ENCODE measurements at places on chromosomes 5 and 9.

- no peak for DNase-seq
Measured at GRCh38 chr5:181200816-181201215, 4.2 kb downstream of the TRIM7 start.

- DNase-seq, result no peak
Measured at GRCh38 chr5:143154510-143155370, 248.7 kb downstream of the NR3C1 start.

DNA sequence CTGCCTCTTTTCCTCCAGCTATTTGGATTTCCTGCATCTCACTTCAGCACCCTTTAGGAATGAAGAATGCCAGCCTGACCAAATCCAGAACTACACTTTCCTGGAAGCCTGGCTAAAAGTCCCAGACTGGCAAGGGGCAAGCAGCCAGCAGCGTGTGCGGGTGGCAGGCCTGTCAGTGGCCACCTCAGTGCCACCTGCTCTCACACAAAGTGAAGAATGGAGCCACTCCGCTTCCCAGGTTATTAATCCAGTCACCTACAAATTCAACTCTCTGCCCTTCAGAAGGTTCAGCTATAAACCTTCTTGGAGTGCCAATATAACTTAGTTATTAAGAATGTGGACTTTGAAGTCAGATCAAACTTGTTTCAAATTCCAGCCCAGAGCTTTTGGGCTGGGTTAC is 6.7 kb upstream of the ALDOB start:
- no peak for DNase-seq

GRCh38 chr9:133928248-133928764 is 63.8 kb downstream of the VAV2 start:
- no peak for DNase-seq

DNA sequence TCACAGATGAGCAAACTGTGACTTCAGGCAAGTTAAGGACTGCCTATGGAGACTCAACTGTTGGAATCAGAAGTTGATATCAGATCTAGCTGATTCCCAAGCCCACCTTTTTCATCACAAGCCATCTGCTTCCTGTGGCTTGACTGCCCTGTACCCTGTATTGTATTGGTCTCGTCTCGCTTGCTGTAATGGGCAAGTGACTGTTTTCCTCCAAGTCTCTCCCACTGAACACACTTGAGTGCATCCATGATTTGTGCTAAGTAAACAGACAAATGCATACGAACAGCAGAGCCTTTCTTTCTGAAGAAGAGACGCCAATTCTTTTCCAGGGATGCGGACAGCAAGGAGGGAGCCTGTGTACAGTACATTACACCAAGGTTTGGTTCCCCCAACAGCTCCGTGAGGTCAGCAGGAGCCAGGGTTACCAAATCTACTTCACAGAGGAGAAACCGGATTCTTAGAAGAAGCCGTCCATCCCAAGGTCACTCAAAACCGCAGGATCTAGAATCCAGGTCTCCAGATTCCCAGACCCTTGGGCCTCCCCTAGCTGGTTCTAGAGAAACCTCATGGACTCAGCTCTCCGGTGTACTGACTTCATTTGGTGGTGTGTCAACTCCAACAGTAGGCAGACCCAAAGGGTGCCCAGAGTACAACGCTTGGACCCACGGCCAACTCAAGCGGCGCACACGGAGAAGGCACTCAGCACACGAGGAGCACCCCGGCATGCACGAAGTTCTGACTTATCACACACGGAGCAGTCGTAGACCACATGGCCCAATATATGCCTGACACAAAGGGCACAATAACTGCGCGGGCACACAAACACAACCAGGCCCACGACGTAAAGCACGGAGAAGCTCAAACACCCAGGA is 1.1 kb downstream of the BAG1 start:
- DNase-seq, result peak; percentile 16

DNA sequence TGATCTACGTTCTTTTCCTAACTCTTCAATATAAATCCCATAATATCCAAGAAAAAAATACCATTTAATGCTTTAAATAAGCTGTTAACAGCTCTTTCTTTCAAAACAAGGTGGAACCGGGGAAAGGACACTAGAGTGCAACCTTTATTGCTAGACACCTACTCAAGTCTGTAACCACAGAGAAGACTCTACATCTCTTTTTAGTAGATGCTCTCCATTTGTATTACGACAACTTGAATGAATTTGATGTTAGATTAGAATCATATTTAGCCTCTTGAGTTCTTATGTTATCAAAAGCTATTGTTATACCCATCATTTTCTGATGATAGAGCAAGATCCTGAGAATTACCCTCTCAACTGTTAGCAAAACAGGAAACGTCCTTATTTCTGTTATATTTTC is 246.3 kb downstream of the MLLT3 start:
- DNase-seq, result no peak

DNA sequence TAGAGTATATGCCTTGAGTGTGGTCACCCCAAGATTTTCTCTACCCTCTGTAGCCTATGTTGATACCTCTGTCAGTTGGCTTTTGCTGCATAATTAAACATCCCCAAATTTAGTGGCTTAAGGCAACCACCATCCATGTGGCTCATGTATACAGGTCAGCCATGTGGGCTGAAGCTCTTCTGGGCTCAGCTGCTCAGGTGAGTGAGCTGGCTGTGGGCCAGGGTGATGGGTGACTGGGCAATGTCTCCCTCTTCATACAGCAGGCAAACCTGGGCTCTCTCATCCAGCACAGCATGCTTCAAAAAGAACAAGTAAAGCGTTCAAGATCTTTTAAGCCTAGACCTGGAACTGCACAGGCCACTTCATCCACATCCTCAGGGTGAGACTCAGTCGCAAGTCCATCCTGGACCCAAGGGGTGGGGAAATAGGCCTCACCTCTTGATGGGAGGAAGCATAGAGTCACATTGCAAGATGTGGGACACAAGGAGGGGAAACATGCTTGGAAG is 188.2 kb upstream of the TAS2R1 start:
- no peak for DNase-seq

GRCh38 chr9:77063645-77064285 is 44.3 kb downstream of the FOXB2 start:
- DNase-seq, result no peak

DNA sequence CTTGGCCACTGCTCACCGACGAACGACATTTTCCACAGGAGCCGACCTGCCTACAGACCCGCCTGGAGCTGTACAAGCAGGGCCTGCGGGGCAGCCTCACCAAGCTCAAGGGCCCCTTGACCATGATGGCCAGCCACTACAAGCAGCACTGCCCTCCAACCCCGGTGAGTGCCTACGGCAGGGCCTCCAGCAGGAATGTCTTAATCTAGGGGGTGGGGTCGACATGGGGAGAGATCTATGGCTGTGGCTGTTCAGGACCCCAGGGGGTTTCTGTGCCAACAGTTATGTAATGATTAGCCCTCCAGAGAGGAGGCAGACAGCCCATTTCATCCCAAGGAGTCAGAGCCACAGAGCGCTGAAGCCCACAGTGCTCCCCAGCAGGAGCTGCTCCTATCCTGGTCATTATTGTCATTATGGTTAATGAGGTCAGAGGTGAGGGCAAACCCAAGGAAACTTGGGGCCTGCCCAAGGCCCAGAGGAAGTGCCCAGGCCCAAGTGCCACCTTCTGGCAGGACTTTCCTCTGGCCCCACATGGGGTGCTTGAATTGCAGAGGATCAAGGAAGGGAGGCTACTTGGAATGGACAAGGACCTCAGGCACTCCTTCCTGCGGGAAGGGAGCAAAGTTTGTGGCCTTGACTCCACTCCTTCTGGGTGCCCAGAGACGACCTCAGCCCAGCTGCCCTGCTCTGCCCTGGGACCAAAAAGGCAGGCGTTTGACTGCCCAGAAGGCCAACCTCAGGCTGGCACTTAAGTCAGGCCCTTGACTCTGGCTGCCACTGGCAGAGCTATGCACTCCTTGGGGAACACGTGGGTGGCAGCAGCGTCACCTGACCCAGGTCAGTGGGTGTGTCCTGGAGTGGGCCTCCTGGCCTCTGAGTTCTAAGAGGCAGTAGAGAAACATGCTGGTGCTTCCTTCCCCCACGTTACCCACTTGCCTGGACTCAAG is 1.5 kb downstream of the CSF2 start:
- no peak for DNase-seq

DNA sequence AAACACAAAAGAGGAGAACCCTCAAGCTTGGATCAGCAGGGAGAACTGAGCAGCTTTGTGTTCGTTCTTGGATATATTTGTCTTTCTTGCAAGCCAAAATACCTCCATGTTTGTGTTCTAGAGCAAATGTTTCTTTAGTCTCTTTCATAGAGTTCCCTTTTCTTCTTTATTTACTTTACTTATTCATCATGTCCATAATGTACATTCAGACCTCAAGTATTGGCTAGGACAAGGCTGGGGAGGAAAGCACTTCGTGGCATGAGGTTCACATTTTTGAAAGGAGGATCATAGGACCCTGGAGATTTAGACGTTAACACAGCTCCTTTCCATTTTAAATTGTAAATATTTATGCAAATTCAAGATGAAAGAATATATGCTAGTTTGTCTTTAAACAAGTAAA is 590.2 kb upstream of the MEF2C start:
- DNase-seq, result no peak

DNA sequence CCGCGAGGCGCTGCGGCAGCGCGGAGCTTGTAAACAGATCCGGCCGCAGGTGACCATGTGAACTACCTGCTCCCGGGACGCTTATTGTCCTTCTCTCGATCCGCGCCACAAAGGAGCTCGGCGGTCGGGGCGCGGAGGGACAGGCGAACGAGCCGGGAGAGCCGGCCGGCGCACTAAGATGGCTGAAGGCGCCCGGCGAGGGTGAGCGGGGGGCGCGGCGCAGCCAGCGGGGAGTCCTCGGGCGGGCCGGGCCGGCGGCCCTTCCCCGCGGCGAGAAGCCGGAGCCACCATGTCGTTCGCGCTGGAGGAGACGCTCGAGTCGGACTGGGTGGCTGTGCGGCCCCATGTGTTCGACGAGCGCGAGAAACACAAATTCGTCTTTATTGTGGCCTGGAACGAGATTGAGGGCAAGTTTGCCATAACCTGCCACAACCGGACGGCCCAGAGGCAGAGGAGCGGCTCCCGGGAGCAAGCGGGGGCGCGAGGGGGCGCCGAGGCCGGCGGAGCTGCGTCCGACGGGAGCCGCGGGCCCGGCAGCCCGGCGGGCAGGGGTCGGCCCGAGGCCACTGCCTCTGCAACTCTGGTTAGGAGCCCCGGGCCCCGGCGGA is 535 bp downstream of the JMY start:
- no peak for DNase-seq

GRCh38 chr5:96924016-96924443 is 11.8 kb upstream of the LNPEP start:
- no peak for DNase-seq

GRCh38 chr5:173094012-173094661 is 38.0 kb downstream of the CREBRF start:
- no peak for DNase-seq

DNA sequence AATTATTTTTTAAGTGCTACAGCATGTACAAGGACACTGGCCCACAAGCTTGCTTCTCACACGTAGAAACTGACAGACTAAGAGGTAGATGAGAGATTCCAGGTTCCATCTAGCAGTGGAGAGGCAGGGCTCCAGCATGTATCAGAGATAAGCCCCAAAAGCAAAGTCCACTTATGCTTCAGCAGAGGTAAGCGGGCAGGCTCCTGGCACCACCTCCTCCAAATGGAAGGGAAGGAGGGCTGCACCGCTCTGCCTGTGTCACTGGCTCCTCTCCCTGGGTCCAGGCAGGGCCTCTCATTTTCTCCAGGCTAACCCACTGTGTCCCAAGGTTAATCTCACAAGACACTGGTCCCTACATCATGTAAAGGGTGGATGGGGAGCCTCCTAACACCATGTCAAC is 15.9 kb downstream of the GRHPR start:
- DNase-seq, result no peak

- no peak for DNase-seq
Measured at GRCh38 chr5:159819591-159820411, 96.5 kb upstream of the ADRA1B start.

- DNase-seq, result no peak
Measured at GRCh38 chr5:128271859-128272464, 188.4 kb downstream of the SLC12A2 start.

DNA sequence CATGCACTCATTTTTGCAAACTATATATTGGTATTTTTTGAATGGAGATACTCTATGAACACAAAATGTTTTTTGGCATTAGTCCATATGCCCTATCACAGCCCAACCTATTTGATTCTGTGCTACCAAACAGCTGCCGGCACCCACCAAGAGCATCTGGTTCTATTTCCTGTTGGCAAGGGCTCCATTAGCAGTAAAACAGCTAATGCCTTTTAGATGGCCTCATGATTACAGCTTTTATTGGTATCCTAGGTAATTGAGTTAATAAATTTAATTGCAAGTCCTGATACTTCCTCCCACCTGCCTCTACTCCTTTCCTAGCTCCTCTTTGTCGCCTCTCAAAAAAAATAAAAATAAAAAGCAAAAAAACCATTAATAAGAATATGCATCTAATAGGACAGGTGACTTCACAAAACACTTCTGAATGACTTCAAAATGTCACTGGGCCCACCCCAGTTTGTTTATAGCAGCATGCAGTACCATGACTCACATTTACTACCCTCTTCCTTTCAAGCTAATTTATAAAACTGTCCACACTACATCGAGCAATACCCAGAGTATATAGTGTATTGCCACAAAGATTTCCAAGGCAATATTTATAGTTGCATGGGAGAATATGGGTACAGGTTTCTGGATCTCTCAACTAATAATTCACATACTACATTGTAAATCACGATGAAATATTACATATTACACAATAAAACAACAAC is 620.4 kb downstream of the SLCO4C1 start:
- DNase-seq, result no peak

DNA sequence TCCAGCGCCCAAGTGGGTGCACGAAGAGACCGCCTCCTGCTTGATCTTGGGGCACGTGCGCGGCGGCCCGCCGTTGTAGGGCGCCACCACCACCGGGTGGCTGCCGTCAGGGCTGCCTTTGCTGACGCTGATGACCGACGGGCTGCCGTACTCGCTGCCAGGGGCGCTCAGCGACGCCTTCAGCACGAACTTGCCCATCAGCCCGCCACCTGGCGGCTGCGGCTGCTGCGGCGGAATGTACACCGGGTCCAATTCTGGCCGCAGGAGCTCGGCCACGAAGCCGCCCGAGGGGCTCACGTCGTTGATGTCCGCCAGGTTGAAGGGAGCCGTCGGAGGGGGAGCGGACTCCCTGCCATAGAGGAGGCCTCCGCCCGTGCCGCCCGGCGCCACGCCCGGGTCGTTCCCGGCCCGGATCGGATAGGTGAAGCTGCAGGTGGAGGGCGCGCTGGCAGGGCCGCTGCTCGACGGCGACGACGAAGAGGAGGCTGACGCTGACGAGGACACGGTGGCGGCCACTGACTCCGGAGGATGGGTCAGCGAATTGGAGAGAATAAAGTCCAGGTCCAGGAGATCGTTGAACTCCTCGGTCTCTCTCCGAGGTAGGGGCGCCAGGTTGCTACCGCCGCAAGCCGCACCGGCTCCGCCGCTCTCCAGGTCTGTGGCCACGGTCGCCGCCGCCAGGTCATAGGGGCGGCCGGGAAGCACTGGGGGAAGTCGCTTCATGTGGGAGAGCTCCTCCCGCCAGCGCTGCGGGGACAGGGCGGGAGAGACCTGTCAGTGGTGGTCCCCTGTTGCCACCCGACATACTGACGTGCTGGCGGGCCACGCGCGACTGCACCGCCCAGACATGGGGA is 1.8 kb downstream of the KLF4 start:
- peak; percentile 75 for DNase-seq

- DNase-seq, result no peak
Measured at GRCh38 chr9:121995997-121996396, 97.1 kb downstream of the TTLL11 start.
